ENCODE measurements at places on chromosomes 13 and 19. TPM values are rescaled to one million over a fixed set of nuclear protein-coding genes. Genes with fewer than 3 reads are reported as not detected.

Gene MYH14
- total RNA-seq: under 0.01 TPM

Gene IGFL3
- not detected for total RNA-seq

Gene SOX1
- total RNA-seq: not detected

DNA sequence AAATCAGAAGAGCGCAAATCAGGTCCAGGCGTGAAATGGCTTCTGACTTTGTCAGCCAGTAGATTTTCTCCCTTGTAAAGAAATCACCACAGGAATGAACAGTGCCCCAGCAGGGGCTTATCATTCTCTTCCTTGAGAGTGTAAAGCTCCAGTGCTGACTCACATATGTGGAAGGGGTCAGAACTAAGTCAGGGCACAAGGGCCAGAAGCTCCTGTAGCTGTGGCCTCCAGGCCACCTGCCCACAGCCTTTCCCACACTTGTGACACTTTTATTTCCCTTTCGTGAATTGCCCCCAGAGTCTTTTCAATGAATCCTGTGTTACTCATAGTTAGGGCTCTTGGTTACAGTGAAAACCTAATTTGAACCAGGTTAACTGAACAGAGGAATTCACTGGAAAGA lies 99.6 kb downstream of the SUCLA2 start:
- H3K36me3 ChIP-seq: no peaks in the 10 kb centered on the region
- H3K27ac ChIP-seq: no peak overlapping the region
- H3K27me3 ChIP-seq: no peaks in the 10 kb centered on the region
- H3K4me3 ChIP-seq: no peak overlapping the region
- DNase-seq: no peak

DNA sequence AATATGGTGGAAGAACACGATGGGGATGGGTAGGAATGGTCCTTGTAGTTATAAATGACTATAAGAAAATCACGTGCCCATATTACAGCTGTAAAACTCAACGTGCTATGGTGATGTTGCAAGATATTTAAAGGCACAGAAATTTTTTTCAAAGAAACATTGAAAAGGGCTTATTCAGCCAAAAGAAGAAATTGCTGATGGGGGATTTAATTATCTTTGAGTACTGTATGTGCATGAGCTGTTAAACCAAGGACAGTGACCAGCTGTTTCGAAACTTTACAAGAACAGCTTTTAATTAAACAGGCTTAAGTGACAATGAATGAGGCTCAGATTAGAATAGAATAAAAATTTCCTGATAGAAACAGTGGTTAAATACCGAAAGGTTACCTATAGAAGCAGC lies 339.0 kb downstream of the HS6ST3 start:
- H3K4me1 ChIP-seq: no peaks in the 10 kb centered on the region
- H3K36me3 ChIP-seq: no peaks in the 10 kb centered on the region
- no peaks in the 10 kb centered on the region for H3K27me3 ChIP-seq
- DNase-seq: no peak
- H3K4me3 ChIP-seq: no peak overlapping the region

Gene TEX101
- not detected for total RNA-seq

All from osteoblast (primary cell).